ENCODE measurements at places on chromosomes 2 and 18. TPM values are rescaled to one million over a fixed set of nuclear protein-coding genes. Genes with fewer than 3 reads are reported as not detected.
A peak's percentile ranks its signal among the peaks of the same experiment; 100 is the strongest.

SPOPL gene
- 15.0 TPM for polyA plus RNA-seq

MTCL1 gene
- polyA plus RNA-seq, result 1.8 TPM

RTP5 gene
- 0.19 TPM for polyA plus RNA-seq

REG1B gene
- polyA plus RNA-seq, result 465 TPM

FEV gene
- not detected for polyA plus RNA-seq

MAP4K3 gene
- 8.0 TPM for polyA plus RNA-seq

IL1RL2 gene
- 0.60 TPM for polyA plus RNA-seq

- DNase-seq, result no peak
These were observed 83.2 kb upstream of the RND3 start for GRCh38 chr2:150570712-150571111.

- no peak for DNase-seq
These were observed 237.6 kb upstream of the FOSL2 start for GRCh38 chr2:28155086-28155485.

DNA sequence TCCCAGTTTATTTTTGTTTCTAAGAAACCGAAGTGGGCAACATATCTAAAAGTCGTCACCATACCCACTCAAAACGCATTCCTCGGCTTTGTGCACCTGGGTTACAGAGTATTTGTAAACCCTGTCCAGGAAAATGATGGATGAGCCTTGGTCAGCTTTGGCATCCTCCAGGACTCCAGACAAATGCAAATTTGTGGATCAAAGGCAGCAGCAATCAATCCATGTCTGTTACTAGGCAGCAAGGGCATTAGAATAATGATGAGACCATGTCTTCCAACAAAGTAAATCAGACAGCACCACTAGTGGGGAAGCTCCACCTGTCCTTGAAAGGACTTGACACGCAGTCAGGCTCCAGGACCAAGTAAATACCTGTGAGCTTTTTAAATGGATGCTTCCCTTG is 672.6 kb upstream of the GYPC start:
- no peak for DNase-seq

DNA sequence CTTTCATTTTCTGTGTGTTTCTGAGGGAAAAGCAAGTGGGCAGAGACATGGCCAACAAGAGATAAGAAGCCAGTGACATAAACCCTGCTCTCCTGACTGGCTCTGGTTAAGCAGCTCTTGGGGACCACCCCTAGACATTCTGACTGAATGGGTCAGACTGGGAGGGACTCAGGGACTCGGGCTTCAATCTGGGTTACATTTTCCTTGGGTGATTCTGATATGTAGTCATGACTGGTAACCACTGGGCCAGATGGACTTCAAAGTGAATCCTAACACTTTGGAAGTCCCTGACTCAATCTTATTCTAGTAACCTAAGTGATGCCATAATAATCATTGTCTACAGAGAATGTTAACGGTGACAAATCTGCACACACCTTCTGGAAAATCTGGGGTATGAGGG is 397.8 kb downstream of the NBAS start:
- DNase-seq, result no peak

- no peak for DNase-seq
These were observed 362.3 kb downstream of the MYCN start for GRCh38 chr2:16302431-16303272.

- no peak for DNase-seq
These were observed 128.4 kb upstream of the FAM98A start for GRCh38 chr2:33727361-33728032.

- DNase-seq, result no peak
These were observed 52.1 kb downstream of the EEF1B2 start for GRCh38 chr2:206211657-206212255.

DNA sequence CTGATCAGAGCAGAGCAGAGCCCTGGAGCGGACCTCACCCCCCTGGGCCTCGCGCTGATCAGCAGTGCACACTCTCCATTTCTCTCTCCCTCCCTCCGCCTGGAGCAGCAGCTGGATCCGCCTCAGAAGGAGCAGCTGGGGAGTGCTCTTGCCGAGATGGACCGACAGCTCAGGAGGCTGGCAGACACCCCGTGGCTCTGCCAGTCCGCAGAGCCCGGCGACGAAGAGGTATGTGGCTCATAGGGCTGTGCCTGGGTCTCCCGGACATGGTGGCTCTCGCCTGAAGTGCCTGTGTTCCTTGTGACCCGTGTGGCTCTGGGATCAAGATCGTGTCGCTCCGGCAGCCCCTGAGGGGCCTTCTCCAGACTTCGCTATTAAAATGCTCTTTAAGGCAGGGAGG is 102.5 kb downstream of the USP40 start:
- DNase-seq, result peak; percentile 32

DNA sequence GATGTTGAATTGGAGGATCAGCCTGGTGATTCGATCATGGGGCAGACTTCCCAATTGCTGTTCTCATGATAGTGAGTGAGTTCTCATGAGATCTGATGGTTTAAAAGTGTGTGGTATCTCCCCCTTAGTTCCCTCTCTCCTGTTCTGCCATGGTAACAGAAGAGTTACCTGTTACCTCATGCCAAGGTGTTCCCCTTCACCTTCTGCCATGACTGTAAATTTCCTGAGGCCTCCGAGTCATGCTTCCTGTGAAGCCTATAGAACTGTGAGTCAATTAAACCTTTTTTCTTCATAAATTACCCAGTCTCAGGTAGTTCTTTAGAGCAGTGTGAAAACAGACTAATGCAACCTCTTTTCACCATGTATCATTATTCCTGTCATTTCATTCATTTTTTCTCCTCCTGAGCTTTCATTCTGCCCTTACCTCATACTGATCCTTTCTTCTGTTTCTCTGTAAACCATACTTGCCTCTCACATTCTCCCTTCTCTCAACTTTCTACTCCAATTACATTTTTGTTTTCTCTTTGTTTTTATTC is 22.0 kb downstream of the STARD6 start:
- DNase-seq, result no peak

- DNase-seq, result no peak
These were observed 26.6 kb downstream of the CD28 start for GRCh38 chr2:203732953-203733510.

- no peak for DNase-seq
These were observed 14.5 kb upstream of the SLC8A1 start for GRCh38 chr2:40466332-40466906.

DNA sequence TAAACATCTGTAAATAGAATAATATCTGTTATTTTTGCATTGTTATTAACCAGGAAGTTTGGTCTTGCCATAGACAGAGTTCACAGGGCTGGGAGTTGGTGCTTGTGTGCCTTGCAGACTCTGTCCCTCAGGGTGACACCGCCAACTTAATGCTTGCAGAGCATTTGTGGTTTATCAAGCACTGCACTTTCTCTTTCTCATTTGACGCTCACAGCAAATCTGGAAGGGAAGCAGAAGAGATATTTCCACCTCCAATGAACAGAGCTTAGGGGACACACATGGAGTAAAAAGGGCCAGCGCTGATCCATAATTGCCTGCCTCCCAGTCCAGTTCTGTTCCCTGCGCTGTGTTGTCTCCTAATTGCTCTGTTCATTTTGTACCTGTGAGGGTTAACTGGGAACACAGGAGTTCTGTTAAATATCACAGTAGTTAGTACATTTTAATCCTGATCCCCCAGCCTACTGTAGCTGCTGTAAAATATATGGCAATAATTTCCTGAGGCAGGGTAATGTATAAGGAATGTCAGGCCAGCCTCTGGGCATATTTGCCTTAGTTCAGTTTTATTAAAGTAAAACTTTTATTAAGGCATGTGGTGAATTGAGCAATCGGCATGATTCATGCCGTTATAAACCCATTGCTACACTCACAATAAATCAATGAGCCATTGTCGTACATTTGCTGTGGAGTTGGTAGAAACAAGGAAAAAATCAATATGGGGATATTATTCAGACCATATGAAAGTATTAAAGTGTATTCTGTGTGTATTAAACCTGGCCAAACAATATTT is 182.5 kb upstream of the OSR1 start:
- DNase-seq, result no peak

GRCh38 chr2:237353215-237353614 is 60.7 kb downstream of the COL6A3 start:
- DNase-seq, result no peak

DNA sequence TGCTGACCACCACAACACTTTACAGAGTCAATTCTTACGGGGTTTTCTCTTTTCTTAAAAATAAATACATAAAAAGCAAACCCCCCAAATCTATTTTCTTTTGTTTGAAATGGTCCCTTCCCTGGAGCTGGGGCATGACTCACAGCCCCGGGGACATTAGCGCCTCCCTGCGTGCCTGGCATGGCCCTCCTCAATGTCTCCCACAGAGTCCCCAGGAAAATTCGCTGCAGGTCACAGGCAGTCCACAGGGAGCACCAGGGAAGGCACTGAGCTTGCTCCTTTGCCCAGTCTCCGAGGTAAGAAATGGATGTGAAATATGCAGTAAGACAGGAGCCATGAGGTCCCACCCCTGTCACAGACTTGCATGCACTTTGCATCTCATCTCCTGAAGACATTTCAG is 142.5 kb downstream of the LAMA1 start:
- no peak for DNase-seq

GRCh38 chr2:199092419-199092818 is 365.3 kb downstream of the SATB2 start:
- no peak for DNase-seq

DNA sequence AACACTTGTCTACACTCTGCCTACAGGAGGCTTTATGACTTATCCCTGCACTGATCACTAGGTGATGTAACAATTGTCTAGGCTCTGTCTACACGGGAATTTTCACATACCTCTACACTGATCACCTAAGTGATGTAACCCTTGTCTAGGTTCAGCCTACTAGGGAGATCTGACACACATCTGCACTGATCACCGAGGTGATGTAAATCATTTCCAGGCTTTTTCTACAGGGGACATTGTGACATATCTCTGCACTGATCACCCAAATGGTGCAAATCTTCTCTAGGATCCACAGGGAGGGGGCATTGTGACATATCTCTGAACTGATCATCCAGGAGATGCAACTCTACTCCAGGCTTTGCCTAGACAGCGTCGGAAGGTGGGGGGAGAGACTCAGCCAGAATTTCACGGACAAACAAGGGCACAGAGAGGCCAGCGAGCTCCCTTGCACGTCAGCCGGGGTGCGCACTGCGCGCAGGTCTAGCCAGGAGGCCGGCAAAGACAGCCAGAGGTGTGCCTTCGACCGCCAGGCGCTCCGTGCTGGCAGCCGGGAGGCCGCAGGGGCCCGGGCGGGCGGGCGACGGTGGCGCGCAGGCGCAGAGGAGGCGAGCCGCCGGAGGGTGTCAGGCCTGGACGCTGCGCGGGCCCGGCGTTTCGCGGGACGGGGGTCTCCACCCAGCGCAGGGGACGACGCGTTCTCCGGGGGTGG is 46.9 kb upstream of the USP14 start:
- peak; percentile 68 for DNase-seq

DNA sequence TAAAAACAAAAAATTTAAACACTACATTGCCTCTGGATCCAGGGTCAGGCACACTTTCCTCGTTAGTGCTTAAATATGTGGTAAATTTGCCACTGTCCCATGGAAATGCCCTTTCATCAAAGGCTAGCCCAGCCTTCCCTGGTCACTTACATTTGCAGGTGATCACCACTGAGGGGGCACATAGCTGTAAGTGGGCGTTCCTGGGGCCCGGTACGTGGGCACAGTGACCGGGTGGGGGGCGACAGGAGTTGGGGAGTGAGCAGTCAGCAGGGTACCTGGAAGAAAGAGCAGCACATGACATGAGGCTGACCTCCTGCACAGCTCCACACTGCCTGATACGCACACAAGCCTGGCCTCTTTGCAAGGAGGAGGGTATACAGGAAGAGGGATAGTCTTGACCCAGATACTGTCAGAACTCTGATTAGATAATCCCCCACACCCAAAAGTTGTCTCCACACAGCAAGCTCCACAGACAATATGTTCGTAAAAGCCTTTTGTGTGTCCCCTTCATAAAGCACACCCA is 40.5 kb downstream of the FAM168B start:
- DNase-seq, result no peak

DNA sequence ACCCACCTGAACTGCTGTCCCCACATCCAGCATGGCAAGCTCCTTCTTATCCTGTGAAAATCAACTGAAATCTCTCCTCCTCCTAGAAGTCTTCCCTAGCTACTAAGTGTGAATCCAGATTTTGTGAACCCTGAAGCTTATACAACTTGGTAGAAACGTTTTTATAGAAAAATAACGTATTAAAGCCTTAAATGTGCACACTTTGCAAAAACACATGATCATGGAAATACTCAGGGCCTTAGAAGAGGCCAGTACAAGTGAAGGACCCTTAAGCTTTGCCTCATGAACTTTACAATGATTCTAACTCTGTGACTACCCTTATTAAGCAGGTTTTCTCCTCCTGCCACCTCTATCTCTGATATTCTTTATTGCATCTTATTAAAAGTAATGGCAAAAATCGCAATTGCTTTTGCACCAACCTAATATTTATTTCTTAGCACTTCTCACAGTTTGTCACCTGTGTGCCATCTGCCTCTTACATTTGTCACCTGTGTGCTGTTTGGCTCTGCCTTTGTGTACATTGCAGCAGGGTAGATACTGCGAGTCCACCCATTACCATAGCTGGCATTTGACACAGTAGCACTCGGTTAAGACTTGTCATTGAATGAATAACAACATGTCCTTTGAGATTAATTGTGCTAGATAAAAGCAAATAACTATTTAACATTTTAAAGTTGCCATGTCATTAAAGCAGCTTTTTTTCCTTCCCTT is 42.2 kb downstream of the FRZB start:
- no peak for DNase-seq

- DNase-seq, result no peak
These were observed 850.4 kb downstream of the GALR1 start for GRCh38 chr18:78099979-78100588.

DNA sequence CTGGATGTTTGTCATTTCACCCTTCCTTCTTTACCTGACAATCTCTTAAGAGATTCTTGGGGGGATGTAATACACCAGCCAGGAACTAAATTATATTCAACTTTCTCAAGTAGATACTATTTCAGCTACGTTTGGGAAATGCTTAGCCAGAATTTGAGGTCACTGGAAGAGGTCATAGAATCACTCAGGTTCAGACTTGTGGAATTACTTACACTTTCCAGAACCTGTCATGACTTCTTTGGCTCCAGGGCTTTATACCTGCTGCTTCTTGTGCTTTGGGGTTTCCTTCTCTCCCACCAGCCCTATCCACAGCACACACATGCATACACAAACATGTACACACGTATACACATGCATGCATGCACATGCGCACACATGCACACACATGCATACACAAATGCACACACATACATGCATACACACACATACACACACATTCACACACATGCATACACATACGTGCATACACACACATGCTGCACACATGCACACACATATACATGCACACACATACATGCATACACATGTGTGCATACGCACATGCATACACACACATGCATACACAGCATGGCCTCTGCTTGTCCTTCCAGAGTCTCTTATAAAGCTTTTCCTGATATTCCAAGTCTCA is 23.5 kb upstream of the ANXA4 start:
- DNase-seq, result no peak

All from sigmoid colon (tissue), 7 donors.